Foreskin fibroblast (primary cell): ENCODE measurements at places on chromosomes 11 and 22.

- DNase-seq = no peak
These were observed 30.9 kb downstream of the PTPRJ start for GRCh38 chr11:48011102-48011797.

DNA sequence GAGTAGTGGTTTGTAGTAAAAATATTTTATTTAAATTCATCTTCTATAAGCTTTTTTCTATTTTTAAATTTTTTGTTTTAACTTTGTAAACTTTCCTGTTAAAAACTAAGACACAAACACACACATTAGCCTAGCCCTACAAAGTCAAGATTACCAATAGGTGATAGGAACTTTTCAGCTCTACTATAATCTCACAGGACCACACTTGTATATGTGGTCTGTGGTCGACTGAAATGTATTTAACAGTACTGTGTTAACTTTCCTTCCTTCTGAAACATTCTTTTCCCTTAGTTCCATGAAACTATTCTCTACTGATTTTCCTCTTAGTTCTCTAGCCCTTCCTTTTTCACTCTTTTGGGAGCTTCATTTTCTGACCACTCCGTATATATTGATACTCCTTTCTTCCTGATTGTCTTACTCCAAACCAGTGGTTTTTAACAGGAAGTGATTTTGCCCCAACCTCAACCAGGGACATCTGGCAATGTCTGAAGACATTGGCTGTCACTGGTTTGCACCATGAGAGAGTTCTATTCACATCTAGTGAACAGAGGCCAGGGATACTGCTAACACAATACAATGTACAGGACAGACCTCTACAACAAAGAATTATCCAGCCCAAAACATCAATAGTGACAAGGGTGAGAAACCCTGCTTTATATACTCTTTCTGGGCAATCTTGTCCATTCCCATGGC, 8.8 kb downstream of the ZW10 start:
- no peak for DNase-seq

GRCh38 chr22:27679176-27679575, 122.4 kb downstream of the MN1 start:
- DNase-seq = no peak

DNA sequence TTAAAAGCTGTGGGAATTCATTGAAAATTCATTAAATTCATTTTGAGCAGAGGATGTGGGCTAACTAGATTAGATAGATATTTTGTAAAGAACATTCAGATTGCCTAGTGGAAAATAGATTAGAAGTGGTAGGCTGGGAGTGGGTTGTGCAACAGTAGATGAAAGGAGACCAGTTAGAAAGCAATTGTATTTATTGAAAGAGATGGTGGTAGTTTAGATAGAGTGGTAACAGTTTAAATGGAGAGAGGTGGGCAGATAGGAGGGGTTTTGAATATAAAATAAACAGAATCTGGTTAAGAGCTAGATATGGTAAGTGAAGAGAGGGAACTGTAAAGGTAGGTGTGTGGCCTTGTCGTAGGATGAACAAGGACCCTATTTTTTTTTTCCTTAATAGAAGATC, 34.5 kb downstream of the METTL15 start:
- DNase-seq = no peak

- DNase-seq = no peak
These were observed 23.4 kb downstream of the CELSR1 start for GRCh38 chr22:46513908-46514550.

DNA sequence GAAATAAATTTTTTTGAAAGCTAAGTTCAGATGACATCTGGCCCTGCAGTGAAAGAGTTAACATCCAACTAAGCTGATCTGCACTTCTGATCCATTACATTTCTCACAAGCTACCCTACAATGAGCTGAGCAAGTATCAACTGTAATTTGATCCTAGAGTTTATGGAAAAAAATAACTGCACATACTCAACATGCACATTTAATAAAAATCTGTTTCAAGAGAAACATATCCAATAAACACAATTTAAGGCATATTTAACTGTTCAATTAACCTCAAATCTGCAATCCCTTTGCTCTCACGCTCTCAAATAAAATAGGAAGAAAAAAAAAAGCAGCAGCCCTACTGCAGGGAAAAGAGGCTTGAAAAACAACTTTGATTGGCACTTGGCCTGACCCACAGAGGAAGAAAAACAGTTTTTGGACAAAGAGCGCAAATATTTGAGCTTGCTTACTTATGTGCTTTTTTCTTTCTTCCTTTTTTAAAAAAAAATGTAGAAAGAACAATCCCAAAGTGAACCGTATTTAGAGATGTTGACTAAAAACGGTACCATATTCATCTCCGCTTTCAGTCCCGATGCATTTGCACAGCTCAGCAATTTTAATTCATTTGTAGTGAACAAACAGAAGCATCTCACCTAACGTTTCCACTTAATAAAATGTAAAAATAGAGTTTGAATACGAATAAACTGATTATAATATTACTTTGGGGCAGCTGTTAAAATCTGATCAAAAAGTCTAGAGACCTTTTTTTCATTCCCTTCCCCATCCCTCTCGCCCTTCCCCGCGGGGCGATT, 1.6 kb downstream of the SESN3 start:
- peak; percentile 63 for DNase-seq

- DNase-seq = no peak
These were observed 378.1 kb downstream of the CADM1 start for GRCh38 chr11:115126092-115126491.

- no peak for DNase-seq
These were observed 23.0 kb upstream of the MAML2 start for GRCh38 chr11:96366024-96366423.

GRCh38 chr22:31637447-31637890, 24.5 kb downstream of the PISD start:
- DNase-seq = no peak

DNA sequence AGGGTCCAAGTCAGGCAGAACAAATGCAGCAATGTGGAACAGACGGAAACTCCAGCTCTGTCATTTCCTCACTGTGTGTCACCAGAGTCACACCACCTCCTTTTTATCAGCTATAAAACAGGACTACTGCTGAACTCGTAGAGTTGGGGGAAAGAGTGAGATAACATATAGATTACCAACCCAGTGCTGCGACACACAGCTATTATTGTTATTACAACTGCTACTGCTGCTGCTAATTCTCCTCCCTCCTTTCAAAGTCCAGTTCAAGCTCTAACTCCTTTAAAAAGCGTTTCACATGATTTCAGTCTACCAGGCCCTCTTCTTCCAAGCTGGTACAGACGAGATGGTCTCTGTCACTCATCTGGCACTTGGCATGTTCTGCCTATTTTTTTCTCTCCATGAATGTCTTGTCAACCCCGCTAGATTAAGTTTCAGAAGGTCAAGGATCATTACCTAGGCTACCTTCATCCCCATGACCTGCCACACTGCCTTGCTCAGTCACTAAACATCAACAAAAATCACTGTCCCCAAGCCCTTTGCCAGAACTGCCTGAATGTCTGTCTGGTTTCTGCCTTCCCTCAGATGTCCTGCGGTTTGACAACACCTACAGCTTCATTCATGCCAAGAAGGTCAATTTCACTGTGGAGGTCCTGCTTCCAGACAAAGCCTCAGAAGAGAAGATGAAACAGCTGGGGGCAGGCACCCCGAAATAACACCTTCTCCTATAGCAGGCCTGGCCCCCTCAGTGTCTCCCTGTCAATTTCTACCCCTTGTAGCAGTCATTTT, 3.7 kb upstream of the MTFP1 start:
- no peak for DNase-seq

- DNase-seq = no peak
These were observed 133.1 kb upstream of the TBCEL start for GRCh38 chr11:120890609-120891320.

DNA sequence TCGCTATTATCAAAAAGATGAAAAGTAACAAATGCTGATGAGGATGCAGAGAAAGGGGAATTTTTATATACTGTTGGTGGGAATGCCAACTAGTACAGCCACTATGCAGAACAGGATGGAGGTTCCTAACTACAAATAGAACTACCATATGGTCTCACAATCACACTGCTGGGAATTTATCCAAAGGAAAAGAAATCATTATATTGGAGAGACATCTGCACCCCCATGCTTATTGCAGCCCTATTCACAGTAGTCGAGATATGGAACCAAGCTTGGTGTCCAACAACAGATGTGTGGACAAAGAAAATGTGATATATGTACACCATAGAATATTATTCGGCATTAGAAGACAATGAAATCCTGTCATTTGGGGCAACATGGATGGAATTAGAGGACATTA, 19.6 kb upstream of the POU2AF2 start:
- DNase-seq = no peak

DNA sequence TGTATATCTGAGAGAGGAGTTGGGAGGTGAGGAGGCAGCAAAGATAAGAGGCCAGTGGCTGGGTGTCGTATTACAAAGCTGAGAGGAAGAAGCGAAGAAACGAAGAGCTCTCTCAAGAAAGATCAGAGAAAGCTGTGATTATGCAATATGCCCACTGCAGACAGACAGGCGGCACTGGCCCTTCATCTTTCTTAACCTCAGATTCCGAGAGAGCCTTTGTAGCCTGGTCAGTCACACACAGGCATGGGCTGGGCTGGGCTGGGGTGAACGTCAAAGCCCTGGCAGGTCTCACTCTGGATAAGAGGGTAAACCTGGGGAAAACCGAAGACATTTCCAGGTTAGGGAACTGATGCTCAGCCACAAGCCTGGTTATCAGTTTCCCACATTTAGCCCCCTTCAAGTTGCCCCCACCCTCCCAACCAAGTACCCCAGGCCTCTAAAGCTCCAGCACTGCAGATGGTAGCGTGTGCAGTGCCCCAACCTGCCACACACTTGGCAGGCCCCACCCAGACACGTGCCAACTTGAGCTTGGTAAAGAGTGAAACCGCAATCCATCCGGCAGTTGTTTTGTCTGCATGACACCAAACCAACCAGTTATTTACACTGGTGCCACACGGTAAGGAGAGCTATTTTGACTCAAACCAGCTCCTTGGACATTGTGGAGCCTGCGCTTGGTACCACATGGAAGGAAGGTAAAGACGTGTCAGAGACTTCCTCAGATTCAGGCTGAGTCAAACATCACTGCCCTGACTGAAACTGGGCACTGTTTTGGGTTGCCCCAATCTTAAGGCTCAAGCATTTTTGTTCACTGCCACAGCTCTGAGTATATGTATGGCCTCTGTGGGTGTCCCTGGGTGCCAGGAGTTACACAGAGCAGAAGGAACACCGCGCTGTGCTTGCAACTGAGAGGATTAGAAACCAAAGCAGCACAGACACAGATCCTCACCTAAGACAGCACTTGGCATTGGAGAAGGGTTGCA, 135.9 kb downstream of the FDX1 start:
- DNase-seq = peak; percentile 59

GRCh38 chr11:81421251-81421860, 1312.3 kb downstream of the FAM181B start:
- no peak for DNase-seq

- DNase-seq = no peak
These were observed 213.9 kb upstream of the CADM1 start for GRCh38 chr11:115718106-115718505.

GRCh38 chr22:22099833-22100812, 117.5 kb upstream of the TOP3B start:
- no peak for DNase-seq

GRCh38 chr11:69808667-69809086, 10.5 kb downstream of the FGF3 start:
- peak; percentile 38 for DNase-seq

DNA sequence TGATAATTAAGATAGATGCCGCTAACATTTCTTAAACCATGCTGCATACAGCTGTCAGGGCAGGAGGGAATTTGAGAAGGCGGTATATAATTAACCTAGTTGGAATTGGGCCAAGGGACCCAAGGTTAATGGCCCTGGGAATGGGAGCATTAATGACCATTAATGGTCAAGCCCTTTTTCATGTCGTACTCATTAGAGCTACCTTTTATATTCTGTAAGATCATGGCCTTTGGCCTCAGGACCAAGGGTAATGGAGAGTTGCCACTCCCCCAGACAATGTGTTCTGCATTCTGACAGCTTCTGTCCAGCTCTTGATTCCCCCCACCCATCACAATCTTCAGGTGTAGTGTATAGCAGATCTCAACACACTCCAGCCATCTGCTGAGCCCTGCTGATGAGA, 111.6 kb downstream of the NTM start:
- DNase-seq = no peak

DNA sequence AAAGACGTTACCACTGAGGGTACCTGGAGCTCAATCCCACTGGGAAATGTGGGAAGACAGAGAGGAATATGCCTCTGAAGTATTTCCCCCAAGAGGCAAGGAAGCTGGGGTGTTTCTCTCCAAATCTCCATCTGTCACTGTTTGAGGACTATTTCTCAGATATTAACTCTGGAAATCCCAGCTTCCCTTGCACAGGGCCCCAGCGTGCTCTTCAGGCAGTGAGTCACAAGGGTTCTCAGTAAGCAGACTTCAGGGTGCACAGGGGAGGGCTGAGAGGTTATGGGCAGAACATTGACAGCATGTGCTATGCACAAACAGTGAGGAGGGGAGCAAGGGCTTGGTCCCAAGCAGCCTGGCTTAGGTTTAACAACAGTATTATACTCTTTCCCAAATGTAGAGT, 60.9 kb upstream of the EED start:
- DNase-seq = peak; percentile 78

DNA sequence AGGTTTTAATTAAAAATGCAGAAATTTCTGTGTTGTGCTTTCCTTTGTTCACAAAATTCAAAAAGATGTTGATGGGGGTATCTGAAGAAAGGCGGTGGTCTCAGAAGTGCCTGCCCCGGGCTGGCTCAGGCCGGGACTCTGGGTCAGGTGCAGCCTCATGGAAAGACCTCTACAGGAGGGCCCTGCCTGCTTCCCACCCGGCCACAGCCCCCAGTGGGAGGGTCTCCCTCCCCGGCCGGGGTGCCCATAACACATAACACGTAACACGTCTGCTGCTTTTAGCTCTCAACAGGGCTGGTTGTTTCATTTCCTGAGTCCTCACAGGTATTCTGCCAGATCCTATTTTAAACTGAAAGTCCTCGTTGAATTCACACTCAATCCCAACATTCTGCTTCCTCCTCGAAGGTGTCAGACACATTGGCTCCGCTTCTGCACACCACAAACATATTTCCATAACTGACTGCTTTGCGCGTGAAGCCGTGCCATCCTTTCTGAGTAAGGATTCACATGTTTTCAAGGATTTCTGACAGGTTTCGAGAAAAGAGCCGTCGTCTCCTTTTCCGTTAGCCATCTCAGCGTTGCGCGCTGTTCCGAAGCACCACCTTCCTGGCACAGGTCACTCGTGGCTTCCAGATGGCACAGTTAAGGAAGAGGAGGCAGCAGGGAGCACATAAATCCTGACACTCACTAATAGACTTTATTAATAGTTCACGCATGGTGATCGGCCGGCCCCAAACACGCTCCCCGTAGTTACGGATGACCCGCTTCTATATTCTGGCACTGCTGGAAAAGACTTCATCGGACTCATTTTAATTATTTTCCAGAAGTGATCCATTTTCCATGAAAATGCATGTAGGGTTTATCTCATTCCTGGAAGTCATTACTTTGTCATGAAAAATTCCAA, 569.3 kb downstream of the BRD1 start:
- no peak for DNase-seq
